ENCODE measurements at places on chromosomes 7 and 10.

DNA sequence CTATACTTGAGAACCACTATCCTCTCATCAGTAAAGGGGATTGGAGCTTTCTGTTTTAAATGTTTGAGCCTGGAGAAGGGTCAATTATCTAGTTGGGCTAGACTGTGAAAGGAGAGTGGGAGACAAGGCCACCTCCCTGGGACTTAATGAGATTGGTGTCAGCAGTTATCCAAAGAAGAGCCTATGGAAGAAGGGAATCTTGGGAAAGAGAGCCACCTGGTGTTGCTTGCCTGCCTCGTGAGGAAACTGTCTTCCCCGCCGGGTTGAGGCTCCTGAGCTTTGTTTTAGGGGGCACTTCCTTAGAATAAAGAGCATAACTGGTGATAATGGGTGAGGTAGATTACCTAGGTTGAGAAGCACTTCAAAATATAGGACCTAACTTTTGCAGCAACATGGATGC, 32.0 kb upstream of the ABCB4 start:
- DNase-seq = no peak

- DNase-seq = no peak
These were observed 17.9 kb downstream of the RFC2 start for GRCh38 chr7:74236284-74236683.

GRCh38 chr7:70392877-70393435, 739.0 kb upstream of the GALNT17 start:
- no peak for DNase-seq

DNA sequence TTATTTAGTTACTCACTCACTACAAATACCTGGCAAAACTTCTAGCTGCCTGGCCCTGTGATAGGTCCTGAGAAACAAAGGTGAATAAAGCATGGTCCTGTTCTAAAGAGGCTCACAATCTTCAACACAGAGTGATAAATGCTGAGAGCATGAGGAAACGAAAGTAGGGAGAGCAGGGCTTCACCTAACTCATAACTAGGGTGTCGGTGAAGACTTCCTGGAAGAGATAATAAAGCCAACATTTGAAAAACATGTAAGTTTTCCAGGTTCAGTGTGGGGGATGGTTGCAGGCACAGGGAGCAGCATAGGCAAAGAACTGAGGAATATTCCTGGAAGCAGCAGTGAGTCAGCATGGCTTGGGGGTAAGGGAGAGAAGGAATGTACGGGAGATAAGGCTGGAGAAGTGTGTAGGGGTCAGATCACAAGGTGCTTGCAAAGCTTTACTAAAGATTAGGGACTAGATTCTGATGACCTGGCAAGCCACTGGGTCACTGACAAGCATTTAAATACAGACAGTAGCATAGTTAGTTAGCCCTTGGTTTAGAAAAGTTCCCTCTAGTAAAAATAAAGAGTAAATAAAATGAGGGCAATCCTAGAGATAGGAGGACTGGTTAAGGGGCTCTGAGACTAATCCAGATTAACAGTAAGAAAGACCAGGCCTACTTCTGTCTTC, 5.1 kb downstream of the KEL start:
- DNase-seq = no peak

DNA sequence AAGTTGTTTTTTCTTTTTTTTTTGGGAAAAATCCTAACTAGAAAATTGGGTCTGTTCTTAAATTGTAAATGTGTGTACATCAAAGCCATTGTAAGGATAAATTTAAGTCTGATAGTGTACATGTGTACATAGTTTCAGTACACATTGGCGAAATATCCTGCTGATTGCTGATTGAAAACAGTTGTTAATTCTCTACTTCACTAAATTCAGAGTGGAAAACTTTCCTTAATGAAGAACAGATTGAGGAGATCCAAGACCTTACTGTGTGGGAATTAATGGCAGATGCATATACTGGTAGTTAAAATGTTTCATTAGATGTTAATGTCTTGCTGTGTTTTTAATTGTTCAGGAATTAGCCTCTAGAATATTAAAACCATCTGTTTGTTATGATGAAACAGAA, 506.0 kb downstream of the AUTS2 start:
- no peak for DNase-seq

DNA sequence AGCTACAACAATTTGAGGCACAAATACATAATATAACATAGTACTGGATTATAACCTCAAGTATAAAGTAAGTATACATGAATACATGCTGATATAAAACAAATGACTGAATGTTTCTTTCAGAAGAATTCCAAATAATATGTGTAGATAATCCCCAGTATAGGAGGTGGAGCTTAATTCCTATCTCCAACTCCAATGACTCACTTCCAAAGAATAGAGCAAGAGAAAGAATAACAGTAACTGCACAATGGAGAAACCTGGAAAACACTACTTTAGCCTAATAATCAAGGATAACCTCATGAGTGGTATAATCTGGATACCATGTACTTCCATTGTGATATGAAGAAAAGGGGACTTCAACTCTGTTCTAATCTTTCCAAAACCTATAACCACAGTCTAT, 13.7 kb upstream of the SEMA3C start:
- DNase-seq = no peak

- peak; percentile 25 for DNase-seq
These were observed 18.6 kb upstream of the SMO start for GRCh38 chr7:129169686-129170440.

GRCh38 chr7:149766135-149766675, 7.2 kb downstream of the ZNF467 start:
- DNase-seq = no peak

DNA sequence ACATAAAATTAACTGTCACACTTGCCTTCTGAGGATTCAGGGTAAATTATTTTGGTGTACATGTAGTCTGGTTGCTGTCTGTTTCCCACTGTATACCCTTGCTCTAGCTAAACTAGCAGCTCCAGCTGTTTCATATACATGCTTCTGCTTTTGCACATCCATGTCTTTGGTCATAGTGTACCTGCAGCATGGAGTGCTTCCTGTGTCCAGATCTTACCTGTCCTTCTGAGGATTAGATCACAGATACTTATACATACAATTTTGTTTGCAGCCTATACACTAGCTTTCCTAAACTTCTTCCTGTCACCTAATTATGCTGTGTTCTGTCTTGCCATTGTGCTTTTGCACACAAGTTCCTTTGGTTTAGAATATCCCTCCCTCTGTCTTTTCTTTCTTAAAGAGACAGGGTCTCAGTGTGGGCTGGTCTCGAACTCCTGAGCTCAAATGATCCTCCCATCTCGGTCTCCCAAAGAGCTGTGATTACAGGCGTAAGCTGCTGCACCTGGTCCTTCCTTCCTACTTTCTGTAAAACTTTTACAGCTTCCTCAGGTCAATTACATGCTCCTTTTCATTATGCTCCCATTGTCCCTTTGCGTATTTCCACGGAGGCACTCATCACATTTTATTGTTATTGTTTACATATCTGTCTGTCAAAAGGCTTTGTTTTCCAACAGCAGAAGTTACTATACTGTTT, 33.8 kb downstream of the TPST1 start:
- DNase-seq = no peak

DNA sequence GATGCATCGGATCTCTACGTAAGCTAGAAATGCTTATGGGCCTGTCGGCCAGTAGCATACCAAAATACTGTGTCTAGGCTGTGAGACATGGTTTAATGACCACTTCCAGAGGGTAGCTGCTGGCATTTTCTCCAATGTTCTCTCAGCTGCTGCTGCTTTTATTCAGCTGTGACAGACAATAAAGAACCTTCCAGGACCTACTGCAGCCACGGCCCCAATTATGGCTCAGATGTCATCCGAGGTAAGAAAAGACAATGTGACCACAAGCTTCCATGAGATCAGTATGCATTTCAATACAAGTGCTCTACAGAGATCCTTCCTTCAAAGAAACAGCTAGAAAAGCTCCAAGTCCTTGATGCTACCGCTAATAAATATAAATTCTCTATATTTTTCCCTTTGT, 256.2 kb downstream of the SDHAF3 start:
- no peak for DNase-seq

- no peak for DNase-seq
These were observed 6.4 kb downstream of the NEURL1 start for GRCh38 chr10:103499881-103500280.

- DNase-seq = no peak
These were observed 40.4 kb upstream of the ATRNL1 start for GRCh38 chr10:115052728-115053127.

- no peak for DNase-seq
These were observed 1.2 kb downstream of the BAG3 start for GRCh38 chr10:119652361-119652730.

- DNase-seq = peak; percentile 66
These were observed 209.1 kb downstream of the CCSER2 start for GRCh38 chr10:84537447-84537931.

DNA sequence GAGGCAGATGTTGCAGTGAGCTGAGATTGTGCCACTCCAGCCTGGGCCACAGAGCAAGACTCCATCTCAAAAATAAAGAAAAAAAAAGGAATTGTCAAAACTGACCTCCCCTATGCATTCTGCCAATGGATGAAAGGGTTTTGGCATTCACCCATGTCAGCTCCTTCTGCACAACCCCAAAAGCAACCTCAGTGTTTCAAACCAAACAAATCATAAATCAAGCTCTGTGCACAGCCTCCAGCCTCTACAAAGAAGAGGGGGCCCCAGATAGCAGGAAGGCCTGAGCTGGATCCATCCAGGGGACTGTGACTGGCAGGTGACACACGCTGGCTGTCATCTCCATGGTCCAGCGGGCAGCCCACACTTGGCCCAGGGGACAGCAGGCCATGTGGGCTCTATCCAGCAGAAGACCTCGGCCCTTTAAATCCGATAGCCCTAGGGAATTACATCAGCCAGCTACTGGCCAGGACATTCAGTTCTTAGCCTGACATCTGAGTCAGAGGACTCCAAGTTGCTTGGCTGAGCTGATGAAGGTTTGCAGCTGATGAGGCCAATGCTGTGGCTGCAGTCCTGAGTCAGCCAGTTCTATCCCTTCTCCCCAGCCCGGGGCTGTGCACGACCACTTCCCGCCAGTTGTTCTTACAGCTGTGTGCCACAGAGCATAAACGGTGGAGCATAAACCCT, 52.0 kb upstream of the FIGNL1 start:
- DNase-seq = peak; percentile 84

DNA sequence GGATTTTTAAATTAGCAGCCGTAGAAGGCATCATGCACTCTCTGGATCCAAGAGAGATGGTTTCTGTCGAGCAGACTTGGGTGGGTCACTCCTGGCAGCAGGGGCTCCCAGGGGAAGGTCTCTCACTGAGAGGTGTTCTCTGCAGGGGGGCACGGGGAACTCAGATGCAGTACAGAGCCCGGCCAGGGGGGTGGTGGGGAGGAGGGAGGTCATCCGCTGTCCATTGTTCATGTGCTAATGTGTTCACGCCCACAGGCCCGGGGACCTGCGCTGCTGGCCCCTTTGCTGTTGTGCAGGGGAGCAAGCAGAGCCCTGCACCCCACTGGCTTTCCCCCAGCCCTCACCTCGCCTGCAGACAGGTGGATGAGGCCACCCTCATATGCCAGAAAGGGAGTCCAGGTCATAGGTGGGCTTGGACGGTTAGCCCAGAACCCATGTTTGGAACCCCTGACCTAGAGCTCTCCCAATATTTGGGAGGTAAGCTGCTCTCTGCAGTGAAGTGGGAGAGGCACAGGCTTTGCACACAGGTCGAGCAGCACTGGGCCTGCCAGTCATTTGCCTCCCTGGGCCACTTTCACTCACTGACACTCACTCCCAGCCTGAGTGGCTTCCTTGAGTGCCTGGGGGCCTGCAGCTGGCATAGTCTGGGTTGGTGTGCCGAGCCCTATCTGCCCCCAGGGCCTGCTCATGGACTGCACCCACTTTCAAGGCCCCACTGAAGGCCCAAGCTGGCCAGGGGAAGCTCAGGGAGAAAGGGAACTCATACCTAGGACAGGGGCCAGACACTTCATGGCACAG, 12.6 kb upstream of the TBRG4 start:
- no peak for DNase-seq

DNA sequence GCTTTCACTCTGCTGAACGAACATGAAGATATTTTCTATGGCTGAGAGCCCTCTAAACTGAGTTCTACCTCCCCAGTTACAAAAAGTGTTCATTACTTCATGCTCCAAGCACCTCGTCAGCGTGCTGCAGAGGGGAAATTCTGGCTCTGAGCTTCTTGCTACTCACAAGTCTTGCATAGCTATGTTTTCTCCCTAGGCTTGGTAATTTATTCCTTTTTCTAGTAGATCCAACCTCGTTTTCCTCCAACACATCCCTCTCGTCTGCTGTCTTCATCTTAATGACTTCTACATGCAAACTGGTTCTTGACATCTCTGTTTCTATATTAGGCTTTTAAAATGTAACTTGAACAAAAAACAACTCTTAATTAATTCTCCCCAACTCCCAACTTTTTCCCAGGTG, 1034.5 kb downstream of the REEP3 start:
- DNase-seq = no peak

DNA sequence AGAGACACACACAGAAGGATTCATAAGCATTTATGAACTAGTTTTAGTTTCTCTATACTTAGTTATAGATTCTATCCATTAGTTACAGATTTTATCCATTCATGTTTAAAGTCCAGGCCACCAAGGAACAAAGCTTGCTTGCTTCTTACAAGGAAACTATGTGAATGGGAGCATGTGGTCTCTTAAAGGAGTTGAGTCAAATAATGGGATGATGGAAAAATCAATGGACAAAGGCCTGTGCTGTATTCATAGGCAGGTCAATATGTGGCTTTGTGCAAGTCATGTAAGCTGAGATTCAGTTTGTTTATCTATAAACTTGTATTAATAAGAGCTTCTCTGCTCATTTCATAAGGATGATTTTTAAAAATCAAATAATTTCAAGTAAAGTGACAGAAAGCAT, 172.8 kb upstream of the CDK1 start:
- no peak for DNase-seq

DNA sequence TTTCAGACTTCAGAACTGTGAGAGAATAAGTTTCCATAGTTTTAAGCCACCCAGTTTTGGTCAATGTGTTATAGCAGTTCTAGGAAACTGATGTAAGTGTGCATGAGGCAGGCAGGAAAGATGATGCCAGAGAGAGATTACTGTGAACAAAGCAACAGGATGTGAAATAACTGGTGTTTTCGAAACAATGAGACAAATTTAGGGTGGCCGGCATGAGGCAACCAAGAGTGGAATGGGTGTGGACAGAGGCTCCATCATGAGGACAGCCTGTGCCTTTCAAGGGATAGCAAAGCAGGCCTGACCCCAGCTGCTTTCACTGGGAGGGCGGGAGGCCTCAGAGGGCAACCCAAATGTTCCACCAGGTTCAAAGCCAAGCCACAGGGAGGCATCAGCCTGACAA, 67.3 kb upstream of the UCN3 start:
- DNase-seq = peak; percentile 39

GRCh38 chr7:30906515-30907240, 5.0 kb upstream of the AQP1 start:
- DNase-seq = no peak

GRCh38 chr7:157488281-157488680, 151.5 kb downstream of the DNAJB6 start:
- DNase-seq = no peak

All from left ventricle myocardium superior (tissue), 1 donor.